ENCODE measurements at places on chromosomes 3 and 15.

DNA sequence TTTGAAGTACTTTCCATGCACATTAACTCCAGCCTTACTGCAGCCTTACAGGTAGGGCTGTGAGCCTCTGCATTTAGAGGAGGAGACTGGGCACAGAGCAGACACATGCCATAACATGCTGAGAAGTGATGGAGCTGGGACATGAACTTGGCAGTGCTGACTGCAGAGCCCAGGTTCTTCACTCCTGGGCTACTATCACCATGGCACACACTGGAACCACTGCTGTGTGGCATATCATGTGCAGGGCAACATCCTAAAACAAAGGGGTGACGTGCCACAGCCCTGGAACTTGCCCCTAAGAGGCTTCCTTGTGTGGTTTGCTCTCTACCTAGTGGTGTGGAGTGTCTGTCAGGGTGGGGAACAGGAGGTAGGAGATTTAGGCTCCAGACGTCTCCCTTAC, 25.4 kb downstream of the EHD4 start:
- no peak for DNase-seq

GRCh38 chr15:89767411-89767915, 8.7 kb upstream of the MESP2 start:
- no peak for DNase-seq

DNA sequence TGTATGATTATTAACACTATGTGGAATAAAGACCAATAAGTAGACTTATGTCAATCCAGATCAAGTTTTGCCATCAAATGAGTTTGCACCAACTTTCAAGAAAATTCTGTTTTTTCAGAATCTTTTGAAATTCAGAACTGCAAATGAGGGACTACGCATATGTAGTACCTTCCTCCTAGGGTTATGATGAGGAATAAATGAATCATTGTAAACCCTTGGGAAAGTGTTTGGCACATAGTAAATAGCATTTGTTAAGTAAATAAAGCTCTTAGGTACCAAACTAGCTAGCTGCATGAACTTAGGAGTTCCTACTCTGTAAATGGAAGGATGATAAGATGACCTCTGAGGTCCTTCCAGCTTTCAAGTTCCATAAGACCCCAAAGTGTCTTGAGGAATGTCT, 242.6 kb upstream of the SETMAR start:
- DNase-seq, result no peak

DNA sequence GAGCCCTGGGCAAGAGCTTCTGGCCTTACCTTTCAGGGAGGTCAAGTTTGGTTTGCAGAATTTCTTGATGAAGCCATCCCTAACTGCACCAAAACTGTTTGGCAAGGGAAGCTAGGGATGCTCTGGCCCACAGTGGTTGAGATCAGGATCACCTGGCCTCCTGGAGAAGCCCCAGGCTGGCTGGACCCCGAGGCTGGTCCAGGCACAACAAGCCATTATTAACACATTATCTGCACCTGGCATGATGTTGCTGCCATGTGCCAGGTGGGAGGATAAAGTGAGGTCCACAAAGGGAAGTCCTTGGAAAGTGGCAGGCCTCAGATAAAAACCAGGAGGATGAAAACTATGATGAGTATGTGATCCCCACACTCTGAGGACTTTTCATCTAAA, 35.9 kb upstream of the DUSP7 start:
- no peak for DNase-seq

- no peak for DNase-seq
These were observed 774.8 kb upstream of the EPHA6 start for GRCh38 chr3:96039632-96040031.

DNA sequence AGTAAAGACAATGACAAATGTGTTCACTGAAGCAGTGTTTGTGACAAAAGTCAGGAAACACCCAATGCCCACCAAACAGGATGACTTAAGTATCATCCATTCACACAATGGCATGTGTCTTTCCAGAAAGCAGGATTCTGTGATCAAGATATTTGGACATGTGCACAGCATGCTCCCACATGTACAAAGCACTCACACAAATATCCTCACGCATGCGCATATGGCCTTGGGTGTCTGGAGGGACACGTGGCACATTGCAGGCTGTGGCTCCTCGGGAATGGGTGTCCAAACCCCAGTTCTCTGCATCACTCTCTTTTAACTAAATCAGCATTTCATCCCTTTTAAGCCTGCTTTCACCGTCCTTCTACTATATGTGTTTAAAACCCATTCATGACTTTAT, 130.5 kb downstream of the KLF13 start:
- no peak for DNase-seq

DNA sequence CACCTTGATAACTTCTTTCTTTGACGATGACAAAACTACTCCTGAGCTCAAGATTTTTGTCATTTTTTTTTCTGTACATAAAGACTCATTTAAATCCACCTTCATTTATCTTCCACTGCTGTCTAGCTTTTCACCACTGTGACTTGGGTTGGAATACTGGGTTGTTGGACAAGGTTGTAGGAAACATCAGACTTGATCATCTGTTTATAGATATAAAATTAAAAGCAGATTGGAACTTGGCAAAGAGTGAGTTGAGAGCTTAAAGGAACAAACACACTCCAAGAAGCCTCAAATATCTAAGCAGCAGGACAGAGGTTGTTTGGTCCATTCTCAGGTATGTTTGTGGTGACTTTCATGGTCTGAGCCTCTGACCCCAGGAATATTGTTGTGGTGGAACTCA, 141.7 kb upstream of the NDN start:
- DNase-seq, result no peak

DNA sequence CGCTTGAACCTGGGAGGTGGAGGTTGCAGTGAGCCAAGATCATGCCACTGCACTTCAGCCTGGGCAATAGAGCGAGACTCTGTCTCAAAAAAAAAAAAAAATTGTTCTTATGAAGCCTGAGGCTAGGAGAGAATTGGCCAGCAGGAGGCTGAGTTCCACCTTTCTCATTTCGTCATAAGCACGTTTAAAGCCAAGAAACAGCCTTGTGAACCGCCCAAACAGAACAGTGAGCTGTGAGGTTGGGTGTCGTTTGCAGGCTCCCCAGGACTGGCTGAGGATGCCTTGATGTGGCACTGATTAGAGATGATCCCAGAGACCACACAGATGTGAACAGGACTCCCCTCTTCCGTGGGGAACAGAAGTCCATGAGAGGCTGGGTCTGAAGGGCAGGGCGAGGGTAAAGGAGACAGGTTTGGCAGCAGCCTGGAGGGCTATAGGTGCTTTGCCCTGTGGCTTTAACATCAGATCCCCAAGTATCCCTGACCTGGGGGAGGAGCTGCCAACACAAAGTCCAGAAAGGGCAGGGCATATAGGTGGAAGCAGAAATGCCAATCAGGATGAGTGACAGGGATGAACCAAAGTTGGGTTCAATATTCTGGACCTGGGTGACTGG, 52.9 kb downstream of the CLEC3B start:
- no peak for DNase-seq

- peak; percentile 31 for DNase-seq
These were observed 877 bp downstream of the NIT2 start for GRCh38 chr3:100335434-100335833.

DNA sequence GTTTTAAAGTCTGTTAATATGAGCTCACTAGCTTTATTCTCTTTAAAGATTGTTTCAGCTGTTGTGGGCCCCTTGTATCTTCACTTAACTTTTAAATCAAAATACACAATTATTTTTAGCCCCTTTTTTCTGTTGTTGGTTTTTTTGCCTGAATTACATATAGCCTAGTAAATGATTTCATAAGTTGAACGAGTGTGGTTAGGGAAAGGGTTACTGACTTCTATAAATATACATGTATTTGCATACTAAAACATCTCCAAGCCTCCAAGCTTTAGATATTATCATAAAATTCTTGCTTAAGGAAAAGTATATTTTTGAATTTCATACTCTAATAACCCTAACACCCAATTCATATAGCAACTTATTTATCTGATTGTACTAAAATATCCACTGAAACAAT, 73.2 kb upstream of the ARL6 start:
- no peak for DNase-seq

DNA sequence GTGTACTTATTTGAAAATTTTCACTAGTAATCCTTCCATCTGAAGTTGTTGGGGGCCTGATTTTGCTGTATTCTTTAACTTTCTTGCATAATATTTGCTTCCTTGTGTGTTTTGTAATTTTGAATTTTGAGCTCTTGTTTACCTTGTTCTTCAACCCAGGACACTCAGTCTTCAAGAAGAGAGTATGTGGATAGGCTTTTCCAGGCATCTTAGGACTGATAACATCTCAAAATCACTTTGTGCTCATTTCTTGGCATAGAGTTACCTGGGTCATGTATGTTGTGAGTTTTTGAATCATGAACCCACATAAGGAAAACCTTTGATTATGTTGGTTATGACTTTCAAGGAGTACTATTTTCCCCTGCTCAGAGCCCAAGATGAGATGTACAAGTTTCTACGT, 13.4 kb downstream of the BTD start:
- no peak for DNase-seq

- DNase-seq, result peak; percentile 74
These were observed at the start of gene FBXL2 for GRCh38 chr3:33277193-33277882. Gene FBXL2 (plus strand): TSS chr3:33277442. CDS start chr3:33277513, 71 bp downstream.

- no peak for DNase-seq
These were observed 1018.2 kb downstream of the MCTP2 start for GRCh38 chr15:95249524-95249923.

GRCh38 chr3:48504051-48504946, at the start of gene SHISA5:
Gene SHISA5 (minus strand): TSS chr3:48504174. CDS start chr3:48504094, 80 bp downstream.
- DNase-seq, result no peak

GRCh38 chr3:31423482-31423881, 109.2 kb upstream of the STT3B start:
- DNase-seq, result no peak

- no peak for DNase-seq
These were observed 420.4 kb downstream of the TIGIT start for GRCh38 chr3:114714237-114714636.

- DNase-seq, result no peak
These were observed 287.5 kb upstream of the ROBO1 start for GRCh38 chr3:80055306-80055705.

- DNase-seq, result no peak
These were observed 561.9 kb upstream of the TGFBR2 start for GRCh38 chr3:30044515-30044914.

DNA sequence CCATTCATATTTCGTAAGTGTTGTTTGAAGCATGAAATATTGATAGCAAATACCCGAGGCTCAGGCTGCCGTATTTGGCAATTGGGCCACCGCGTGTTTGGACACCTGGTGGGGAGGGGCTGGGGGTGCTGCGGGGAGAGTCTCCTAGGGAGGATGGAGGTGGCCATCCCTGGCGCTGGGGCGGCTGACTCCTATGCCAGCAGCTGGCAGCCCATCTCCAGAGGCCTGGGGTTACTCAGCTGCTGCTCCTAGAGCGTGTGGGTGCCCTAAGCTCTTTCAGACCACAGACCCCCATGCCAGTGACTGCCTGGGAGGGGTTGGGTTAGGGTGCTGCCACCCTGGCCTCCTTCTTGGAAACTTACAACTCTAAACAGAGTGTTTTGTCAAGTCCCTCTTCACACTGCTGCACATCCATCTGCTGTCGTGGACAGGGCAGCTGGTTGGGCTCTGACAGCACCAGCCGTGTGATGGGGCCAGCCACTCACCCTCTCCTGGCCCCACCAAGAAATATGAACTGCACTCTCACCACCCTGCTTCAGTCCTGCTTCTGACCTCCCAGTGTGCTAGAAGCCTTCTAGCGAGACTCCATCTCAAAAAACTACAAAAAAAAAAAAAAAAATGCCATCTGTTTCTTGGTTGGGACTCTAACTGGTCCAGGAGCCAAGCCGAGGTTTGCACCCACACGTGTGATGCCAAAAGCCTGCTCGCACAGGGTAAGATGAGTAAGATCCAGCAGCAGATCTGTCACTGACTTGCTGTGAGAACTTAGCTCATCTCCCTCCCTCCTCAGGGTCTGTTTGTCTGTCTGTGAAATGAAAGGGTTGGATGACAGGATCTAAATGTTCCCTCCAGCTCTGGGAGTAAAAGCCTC, 156.2 kb downstream of the MEGF11 start:
- DNase-seq, result no peak

- no peak for DNase-seq
These were observed 305.0 kb upstream of the TPM1 start for GRCh38 chr15:62737551-62737950.

DNA sequence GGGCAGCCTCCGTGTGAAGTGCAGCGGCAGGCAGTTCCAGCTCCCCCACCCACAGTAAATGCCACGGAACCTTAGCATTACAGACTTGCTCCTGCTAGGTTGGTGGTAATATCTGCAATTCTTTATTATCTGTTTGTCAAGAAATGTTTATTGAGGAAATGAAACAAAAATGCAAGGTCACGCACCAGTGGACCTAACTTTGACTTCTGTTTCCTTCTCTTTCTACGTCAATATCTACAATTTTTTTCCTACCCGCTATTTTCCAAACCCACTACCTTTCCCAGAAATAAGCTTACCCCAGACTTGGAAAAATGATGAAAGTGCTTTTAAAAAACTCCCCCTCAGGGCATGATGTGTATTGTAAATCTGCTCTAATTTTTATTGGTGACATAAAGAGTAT, 18.9 kb downstream of the ILDR1 start:
- DNase-seq, result no peak

- no peak for DNase-seq
These were observed 34.1 kb upstream of the AP3B2 start for GRCh38 chr15:82743810-82744209.

DNA sequence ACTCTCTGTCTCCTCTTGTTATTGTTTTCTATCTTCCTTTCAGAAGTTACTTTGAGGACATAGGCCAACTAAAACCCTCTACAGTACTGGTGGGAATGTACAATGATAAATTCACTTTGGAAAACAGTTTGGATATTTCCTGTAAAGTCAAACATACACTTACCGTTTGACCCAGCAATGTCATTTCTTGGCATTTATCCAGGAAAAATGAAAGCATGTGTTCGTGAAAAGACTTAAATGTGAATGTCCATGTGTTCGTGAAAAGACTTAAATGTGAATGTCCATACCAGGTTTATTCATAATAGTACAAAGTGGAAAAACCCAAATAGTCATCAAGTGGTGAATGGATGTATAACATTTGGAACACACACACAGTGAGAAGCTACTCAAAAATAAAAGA, 361.5 kb upstream of the DPH6 start:
- no peak for DNase-seq

- no peak for DNase-seq
These were observed 39.1 kb downstream of the COPS2 start for GRCh38 chr15:49116108-49116857.

- no peak for DNase-seq
These were observed 175.8 kb downstream of the SPATA16 start for GRCh38 chr3:172965256-172965655.

DNA sequence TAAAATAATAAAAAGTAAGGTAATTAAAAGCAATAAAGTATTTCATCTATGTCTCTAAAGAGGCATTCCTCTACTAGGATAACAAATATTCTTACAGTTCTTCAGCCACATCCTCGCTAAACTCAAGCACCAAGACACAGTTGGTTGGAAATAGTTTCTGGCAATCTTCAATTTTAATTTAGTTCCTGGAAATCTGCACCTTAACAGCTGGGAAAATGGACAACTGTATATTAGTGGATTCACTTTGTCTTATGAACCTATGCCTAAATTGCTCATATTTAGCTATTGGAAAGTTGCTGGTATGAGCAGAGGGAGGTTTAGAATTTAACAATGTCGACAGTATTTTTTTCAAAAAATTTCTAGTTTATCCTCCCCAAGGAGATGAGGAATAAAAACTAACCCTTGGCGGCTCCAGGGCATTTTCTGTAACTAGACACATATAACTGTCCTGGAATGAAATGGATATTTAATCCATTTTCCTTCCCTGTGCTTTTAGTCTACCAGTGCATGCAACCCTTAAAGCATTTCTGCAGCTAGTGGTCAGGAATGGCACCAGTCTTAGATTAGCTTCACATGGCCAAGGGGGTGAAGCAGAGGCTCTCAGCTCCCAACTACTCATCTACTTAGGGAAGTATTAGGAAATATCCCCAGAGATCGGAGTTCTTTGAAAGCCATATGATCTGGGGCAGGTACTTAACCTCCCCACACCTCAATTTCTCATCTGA, 290.0 kb upstream of the THBS1 start:
- no peak for DNase-seq
